Amniotic epithelial cell (primary cell): ENCODE measurements at places on chromosomes 3 and 15.

- DNase-seq, result peak; percentile 6
These were observed 51.4 kb downstream of the DNAJB8 start for GRCh38 chr3:128415200-128415772.

DNA sequence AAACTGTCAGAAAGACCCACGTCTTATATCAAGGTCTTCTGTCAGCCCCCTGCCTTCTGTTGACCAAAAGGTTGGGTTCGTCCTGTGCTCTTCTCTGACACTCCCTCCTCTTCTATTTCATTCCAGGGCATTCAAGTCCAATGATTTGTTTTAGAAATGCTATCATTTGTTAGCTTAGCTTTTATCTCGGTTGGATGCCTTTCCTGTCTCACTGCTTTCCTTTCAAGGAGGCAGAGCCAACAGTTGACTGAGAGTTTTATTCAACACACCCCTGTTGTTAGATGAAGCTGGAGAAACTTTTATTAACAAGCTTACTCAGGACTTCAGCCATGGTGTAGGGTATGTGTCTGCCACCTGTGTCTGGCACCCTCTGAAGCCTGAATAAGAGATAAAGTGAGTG lies 112.0 kb upstream of the SLC7A14 start:
- DNase-seq, result peak; percentile 64

DNA sequence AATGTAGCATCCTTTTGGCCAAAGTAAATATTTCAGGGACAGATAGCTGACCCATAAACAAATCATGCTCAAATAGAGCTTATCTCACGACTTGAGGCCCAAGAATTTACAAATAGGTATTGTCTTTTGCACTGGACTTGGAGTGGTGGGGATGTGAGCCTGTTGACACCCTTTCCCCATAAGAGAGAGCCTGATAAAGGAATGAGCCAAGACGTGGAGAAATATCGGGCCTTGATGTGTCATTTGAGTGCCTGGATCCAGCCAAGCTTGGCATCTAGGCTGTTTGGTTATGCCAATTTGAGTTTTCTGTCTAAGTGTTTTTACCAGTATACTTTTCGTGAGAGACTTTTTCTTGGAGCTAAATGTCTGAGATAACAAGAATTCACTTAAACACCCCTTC lies 112.9 kb upstream of the RGMA start:
- no peak for DNase-seq

- DNase-seq, result no peak
These were observed 28.5 kb downstream of the RORA start for GRCh38 chr15:61200626-61201025.

- no peak for DNase-seq
These were observed 50.6 kb downstream of the GADL1 start for GRCh38 chr3:30843877-30844276.

GRCh38 chr3:23083701-23084100 lies 119.4 kb upstream of the UBE2E2 start:
- no peak for DNase-seq

GRCh38 chr3:122931636-122932035 lies 95.9 kb downstream of the SEMA5B start:
- peak; percentile 32 for DNase-seq

GRCh38 chr3:105255350-105255749 lies 111.4 kb upstream of the ALCAM start:
- peak; percentile 10 for DNase-seq
